ENCODE measurements at places on chromosomes 11 and 22.

- no peak for DNase-seq
These were observed 473.7 kb downstream of the JRKL start for GRCh38 chr11:96863520-96863919.

DNA sequence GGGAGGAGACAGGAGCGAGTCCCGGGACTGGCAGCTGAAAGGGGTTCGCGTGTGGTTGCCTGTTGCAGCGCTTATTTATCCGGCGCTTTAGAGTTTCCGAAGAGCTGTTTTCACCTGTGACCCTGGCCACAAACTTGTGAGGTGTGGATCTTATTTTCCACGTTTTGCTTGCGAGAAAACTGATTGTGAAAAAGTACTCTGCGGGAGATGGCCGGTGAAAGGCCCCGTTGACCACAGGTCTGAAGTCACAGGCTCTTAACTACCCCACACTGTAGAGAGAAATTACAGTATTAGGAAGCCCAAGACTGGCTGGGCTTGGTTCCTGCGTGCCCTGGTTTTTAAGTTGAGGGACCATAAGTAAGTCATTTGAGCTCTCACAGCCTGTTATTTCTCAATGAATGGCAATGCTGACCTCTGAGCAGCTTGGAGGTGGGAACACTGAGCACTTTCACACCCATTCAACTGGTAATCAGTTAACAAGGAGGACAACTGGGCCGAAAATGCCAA is 379 bp upstream of the RAB38 start:
- DNase-seq, result no peak

DNA sequence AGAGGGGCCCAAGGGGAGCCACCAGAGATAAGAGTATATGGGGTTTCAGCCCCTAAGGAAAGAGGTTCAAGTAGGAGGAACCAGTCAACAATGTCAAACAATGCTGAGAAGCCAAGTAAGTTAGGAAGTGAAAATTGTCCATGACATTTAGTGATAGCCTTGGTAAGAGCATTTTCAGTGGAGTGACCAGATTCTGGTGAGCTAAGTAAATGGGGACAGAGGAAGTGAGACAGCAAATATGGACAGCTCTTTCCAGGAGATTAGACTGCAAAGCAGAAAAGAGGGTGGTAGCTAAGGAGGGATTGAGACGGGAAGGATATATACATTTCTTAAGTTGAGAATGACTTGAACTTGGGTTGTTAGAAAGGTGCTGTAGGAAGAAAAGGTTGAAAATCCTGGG is 22.9 kb downstream of the POLD3 start:
- DNase-seq, result no peak

DNA sequence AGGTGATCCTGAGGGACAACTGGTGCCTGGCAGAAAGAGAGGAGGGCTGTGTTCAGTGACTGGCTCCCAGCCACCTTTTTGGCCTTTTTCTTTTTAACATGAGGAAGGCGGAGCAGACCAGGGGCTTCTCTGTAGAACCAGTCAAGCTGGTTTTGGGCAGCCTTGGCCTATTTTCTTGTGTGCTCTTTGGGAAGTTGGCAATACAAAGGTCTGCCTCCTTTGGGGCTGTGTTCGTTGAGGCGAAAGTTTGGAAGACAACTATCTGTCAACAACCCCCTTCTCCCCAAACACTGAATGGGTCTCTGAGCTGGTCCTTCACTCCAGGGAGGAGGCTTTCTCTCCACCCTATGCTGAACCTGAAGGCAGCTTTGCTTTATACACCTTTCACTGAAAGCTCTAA is 8.5 kb downstream of the MARK2 start:
- no peak for DNase-seq

DNA sequence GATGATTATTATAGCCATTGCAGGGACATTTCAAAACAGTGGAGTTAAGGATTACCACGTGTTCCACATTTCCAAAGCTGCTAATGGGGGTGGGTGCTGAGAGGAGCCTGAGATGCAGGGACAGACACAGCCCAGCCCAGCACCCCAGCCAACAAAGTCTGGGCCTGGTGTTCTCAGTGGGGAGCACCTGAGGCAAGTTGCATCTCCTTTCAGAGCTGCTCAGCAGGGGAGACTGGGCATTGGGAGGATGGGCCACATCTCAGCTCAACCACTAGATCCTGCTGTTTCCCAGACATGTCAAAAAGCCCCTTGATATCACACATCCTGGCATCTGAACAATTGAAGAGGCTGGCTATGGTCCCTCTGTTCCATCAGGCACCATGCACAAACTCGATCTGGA is 458.0 kb upstream of the KIRREL3 start:
- DNase-seq, result no peak

DNA sequence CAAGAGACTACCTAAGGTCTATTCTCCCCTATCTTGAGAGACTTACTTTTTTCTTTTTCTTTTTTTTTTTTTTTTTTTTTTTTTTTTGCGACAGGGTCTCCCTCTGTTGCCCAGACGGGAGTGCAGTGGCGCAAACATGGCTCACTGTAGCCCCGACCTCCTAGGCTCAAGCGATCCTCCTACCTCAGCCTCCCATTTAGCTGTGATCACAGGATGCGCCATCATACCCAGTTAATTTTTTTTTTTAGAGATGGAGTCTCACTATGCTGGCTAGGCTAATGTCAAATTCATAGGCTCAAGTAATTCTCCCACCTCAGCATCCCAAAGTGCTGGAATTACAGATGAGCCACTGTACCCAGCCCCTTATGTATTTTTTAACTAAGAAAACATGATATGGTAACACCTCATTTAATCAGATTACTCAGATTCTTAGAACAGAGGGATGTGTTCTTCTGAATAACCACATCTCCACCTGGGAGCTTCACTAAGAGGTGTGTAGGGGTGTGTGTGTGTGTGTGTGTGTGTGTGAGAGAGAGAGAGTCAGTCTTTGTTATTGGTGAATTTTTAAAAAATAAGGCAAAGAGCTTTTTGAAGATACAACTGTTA is 102.9 kb downstream of the USP35 start:
- DNase-seq, result no peak

GRCh38 chr22:49507607-49508292 is 319.9 kb downstream of the BRD1 start:
- DNase-seq, result no peak

- no peak for DNase-seq
These were observed 239.2 kb upstream of the LARGE1 start for GRCh38 chr22:34159491-34159890.

DNA sequence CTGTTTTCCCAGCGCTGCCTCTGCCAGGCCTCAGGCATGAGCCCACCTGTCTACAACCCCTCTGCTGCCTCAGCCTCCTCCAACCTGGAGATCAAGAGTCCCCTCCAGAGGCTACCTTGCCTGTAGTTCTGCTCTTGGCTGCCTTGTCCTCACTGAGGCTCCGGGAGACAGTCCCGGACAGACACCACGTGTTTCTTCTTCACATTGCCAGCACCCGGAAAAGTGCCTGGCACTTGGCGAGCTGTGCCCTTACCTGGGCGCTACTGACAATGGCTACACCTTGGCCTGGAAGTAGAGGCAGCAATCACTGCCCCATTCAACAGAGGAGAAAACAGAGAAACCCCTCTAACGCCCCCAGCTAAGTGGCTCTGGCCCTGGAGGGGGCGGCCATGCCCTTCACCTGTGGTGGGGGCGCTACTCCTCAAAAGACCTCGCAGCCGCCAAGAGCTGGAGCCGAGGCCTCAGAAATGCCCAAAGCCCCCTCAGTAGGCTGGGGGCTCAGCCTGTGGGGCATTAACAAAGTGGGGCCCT is 3.0 kb upstream of the NAP1L4 start:
- no peak for DNase-seq

- DNase-seq, result no peak
These were observed 41.2 kb downstream of the SNX19 start for GRCh38 chr11:130874955-130875531.

DNA sequence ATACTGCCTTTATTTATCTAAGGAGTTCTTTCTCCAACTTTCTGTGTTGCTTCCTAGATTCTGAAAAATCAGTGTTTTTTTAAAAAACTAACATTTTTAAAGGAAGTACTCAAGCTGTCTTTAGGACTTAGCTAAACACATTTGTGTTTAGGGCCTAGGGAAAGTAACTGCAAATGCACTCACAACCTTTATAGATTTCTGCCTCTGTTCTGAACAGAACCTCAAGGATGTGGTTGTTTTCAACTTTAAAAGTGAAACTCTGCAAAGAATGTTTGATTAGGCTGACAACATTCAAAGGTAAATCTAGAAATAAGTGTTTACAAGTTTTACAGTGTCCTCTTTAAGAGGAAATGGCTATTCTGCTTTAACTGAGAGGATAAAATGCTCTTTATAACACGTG is 55.4 kb upstream of the CNTN5 start:
- no peak for DNase-seq

- DNase-seq, result no peak
These were observed 84.3 kb upstream of the SHISAL1 start for GRCh38 chr22:44396727-44397722.

- DNase-seq, result no peak
These were observed 266.4 kb downstream of the BUD13 start for GRCh38 chr11:116506263-116506825.

- DNase-seq, result no peak
These were observed 72.7 kb downstream of the RAB38 start for GRCh38 chr11:88102598-88102934.

GRCh38 chr11:58762284-58763119 is 30.8 kb upstream of the GLYAT start:
- no peak for DNase-seq

DNA sequence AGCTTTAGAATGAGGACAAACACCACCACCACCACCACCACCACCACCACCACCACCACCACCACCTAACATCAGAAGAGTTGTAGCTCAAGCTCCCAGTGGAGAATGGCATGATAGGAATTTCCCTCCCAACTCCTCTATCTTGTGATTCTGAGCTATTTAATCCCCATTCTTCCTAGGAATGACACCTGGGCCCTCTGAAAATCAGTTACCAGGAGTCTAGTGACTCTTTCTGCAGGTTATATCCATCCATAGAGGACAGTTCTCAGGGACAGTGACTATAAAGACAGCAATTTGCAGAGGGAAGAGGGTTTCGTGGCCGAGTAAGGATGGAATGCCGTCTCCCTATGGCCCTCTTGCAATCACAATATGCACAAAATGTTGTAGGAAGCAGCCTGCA is 27.8 kb downstream of the MYH9 start:
- no peak for DNase-seq

GRCh38 chr11:30631148-30631547 is 45.0 kb upstream of the MPPED2 start:
- DNase-seq, result no peak

- DNase-seq, result no peak
These were observed 99.0 kb upstream of the LARGE1 start for GRCh38 chr22:34019190-34019845.

DNA sequence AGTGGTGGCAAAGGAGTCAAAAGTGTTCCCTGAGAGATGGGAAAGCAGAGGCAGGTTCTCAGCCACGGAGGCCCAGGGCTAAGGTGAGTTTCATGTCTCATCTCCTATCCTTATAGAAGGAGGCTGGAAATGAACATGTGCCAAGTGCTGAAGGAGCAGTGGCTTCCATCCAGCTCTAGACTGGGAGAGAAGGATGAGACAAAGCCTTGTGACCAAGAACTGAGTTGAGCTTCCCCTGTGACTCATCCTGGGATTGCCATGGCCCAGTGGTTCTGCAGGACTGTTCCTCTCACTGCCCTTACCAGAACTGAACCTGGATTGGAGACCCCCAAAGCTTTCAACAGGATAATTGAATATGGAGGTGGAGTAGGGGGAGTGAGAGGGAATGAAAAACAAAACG is 16.7 kb upstream of the OR9Q1 start:
- DNase-seq, result no peak

GRCh38 chr22:48394787-48395186 is 1432.9 kb downstream of the BRD1 start:
- no peak for DNase-seq

DNA sequence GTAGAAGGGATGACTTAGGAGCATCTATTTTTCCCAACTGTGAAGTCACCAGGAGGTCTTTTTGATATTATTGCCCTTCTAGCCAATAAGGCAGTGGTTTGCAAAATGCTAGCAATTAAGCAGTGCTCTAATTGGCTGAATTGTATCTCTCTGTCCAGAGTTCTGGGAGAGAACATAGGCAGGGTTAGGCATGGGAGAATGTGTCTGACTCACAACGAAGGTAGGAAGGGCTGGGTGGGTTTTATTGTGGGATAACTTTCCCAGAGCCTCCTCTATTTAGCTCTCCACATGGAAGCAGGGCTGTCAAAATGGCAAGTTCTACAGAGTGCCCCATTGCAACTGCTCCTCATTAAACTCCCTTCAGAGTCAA is 415.9 kb upstream of the CADM1 start:
- no peak for DNase-seq

DNA sequence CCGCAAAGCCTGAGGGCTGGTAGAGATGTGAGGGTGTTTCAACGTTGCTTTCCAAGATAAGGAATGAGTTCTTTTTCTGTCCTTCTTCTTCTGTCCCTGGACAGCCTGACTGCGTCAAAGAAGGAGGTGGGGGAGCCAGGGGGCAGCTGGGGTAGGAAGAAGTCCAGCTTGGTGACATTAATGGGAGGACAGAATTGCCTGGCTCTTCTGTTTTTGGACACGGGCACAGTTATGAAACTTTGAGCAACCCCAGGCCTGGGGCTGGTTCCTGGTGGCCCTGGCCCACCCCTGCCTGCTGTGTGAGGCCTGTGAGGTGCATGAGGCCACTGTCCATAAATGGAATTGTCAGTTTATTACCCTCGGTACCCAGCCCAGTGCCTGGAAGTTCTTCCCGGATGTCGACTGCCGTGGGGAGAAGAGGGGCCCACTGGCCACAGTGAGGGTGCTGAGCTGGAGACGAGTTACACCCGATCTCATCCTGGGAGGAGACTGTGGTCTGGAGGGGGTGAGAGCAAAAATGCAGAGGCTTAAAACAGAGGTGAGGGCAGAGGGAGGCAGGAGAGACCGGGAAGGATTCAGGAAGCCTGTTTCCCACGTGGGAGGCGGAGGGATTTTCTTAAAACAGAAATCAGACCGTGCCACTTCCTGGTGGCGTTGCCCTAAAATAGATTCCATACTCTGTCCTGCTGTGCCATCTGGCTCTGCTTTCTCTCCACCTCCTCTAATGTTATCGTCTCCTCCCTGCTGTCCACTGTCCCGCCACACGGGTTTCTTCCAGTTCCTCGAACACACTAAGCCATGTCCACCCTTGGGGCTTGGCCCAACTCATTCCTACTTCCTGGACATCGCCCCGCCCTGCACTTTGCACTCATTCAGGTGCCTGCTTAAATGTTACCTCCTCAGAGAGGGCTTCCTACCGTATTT is 59.7 kb upstream of the RASD2 start:
- DNase-seq, result no peak

- DNase-seq, result no peak
These were observed 73.1 kb downstream of the CDKN1C start for GRCh38 chr11:2812371-2812991.

DNA sequence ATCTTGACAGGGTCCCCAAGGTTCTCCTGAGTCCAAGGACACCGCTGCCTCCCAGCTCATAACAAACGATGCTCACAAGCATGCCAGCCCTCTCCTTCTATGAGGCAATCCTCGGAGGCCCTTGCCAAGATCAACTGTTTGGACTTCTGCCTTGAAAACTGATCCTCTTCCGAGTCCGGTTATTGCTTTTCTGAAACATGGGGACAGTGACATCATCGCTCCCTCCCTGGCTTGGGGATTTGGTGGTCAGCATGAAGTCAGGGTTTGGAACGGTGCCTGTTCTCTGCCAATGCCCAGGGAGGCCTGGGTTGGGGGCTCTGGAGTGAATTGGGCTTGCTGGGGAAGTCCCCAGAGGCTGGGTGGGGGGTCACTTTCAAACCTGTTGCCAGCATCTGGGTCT is 149.3 kb downstream of the FBXO7 start:
- no peak for DNase-seq

- no peak for DNase-seq
These were observed 175.7 kb upstream of the API5 start for GRCh38 chr11:43135966-43136534.

- no peak for DNase-seq
These were observed 204.5 kb downstream of the LRRC4C start for GRCh38 chr11:41254966-41255365.

GRCh38 chr11:104462341-104462740 is 298.4 kb upstream of the PDGFD start:
- DNase-seq, result no peak

Measured in stimulated activated CD4-positive, alpha-beta T cell treated with anti-CD3 and anti-CD28 coated beads, Interleukin-1b, Interleukin-23, amount 100 ng/mL, for 1 hour (primary cell).